ENCODE measurements at places on chromosomes 11 and 22.

GRCh38 chr22:19734163-19734562 is 10.8 kb downstream of the GP1BB start:
- DNase-seq, result no peak

- no peak for DNase-seq
Observed at GRCh38 chr22:49322231-49322630, 505.4 kb downstream of the BRD1 start.

DNA sequence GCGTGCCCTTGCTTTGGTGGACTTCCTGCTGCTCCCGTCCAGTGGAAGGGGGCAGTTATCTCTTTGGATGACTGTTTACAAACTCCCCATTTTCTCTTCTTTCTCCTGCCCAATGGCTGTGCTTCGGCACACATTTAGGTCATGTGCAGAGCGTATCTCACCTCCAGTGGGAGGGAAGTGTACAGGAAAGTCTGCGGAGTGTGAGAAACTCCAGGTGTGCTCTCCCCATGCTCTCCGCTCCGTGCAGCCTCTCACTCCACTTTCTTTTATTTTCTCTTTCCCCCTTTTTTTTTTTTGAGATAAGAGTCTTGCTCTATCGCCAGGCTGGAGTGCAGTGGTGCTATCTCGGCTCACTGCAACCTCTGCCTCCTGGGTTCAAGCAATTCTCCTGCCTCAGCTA is 11.9 kb upstream of the TEF start:
- DNase-seq, result no peak

DNA sequence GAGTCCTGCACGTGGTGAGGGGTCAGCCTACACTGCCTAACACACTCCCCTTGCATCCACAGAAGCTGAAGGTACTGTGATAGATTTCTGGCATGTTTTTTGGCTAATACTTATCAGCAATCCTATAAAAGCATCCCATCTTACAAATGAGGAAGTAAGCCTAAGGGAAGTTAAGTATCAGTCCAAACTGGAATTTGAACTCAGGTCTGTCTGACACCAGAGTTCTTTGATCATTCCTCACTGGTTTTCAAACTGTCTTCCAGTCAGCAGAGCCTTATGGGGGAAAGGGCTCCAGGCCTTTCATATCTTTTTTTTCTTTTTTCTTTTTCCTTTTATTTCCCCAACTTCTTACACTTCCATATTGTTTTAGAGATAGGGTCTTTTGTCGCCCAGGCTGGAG is 105.6 kb downstream of the RBFOX2 start:
- DNase-seq, result no peak

DNA sequence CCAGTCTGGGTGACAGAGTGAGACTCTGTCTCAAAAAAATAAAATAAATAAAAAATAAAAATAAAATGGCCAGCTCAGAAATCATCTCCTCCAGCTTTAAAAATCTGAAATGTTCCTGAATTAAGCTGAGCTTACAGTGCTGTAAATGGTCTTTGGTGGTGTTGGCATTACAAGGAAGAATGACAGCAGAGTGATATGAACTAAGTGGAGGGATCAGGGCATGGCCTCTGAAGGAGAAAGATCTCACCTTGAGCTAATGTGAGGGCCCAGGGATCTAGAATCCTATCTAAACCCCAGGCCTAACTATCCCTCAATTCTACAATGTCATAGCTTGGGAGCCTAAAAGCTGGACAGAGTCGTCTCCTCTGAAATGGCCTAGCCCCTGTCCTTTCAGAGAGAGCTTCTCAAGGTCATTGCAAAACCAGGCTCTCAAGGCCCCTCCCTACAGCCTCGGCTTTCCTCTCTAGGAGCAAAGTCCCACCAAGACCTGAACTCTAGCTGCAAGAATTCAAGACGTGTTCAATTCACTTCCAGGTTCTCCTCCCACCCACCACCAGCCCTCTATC is 345.4 kb downstream of the BUD13 start:
- no peak for DNase-seq

- no peak for DNase-seq
Observed at GRCh38 chr22:23700706-23701105, 9.9 kb downstream of the RGL4 start.

DNA sequence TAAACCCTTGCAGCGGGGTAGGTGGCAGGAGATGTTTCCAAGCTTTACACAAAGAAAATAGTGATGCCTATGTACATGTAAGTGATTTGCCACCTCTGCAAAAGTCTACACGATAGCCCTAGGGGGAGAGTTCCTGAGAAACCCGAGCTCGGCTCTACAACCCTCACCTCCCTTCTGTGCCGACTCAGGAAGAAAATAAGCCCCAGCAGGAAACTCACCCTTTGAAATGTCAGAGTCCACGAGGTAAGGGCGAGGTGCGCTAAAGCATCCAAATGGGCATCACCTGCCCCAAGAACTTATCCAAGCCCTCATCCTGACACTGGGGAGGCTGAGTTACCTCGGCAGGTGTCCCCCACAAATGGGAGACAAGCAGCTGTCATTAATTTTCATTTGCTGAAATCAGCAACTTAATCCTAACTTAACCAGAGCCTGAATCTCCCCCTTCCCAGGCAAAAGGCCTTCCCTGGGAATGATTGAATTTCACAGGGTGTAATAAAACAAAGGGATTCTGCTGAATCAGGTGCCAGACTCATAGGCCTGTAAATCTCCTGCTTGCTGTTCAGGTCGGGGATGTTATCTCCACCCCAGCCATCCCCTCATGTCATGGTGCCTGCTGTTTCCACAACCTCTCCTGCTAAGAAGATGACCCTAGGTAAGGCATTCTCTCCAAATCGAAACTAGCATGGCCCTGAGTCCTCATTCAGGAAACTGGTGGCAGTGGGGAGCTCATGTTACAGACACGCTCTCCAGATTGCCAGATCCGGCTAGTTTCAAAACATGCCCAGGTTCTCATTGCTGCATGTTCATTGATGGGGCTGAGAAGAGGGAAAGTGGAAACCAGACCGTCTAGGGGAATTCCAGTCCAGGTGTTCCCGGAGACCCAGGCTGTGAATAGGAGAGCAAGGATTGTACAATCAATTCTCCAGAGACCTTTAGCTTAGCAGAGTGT is 105.3 kb upstream of the KIRREL3 start:
- no peak for DNase-seq

DNA sequence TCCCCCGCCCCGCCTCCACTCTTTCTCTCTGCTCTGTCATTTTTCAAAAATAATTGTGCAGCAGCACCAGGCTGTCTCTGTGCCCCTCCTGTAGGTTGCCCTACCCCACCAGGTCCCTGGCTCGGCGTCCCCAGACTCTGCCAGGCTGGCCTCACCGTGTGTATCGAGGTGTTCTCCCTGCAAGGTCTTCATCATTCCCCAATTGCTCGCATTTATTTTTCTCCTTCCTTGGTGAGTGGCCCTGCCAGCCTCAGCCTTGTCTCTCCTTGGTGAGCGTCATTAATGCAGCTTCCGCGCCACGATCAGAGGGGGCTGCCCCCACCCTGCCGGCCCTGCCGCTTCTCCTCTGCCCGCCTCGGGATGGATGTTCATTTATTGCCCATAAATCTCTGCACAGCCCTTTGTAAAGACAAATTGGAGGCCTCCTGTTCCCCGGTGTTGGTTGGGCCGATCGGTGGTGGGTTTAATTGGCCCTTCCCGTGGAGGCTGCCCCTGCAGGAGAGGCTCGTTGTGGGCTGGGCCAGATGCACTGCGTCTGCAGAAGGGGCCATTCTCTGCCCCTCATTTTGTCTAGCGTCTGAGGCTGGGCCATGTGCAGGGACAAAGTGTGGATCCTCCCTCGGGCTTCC is 33.2 kb downstream of the RTN4R start:
- DNase-seq, result no peak

- DNase-seq, result no peak
Observed at GRCh38 chr11:67534070-67534679, 10.9 kb upstream of the CABP2 start.

DNA sequence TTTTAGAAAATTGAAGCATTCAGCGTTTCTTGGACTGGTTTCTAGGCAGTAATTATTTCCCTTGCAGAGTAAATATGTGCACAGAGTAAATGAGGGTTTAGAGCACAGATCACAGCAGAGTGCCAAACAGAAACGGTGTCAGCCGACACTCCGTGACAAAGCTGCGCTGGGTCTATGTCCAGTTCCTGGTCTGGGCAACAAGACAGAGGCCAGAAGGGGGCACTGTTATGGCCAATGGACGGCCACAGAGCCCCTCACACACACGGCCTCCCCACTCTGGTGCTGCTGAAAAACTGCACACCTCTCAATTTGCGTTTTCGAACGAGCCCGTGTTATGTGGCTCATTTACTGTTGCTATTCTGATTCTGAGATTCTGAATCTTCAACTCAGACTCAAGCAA is 180.7 kb downstream of the MPPED1 start:
- no peak for DNase-seq

DNA sequence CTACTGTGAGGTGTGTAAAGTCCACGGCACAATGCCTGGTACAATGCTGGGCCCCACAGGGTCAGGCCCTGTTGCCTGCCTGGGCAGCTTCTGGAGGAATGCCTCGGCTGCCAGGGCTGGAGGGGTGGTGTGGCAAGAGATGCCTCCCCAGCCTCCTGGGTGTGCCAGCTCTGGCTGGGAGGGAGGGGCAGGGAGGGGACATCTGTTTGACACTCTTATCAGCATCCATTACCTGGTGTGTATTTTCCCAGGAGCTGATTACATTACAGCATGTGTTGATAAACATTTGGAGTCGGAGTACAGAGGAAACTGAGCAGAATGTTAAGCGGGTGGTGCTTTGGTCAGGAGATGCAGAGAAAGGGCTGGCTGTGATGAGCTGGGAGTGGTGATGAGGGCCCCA is 11.0 kb upstream of the NECTIN1 start:
- no peak for DNase-seq
